H7 (cell line): ENCODE measurements at places on chromosomes 7 and 10. TPM values are rescaled to one million over a fixed set of nuclear protein-coding genes. Genes with fewer than 3 reads are reported as not detected.

GRCh38 chr7:23107781-23108180 lies 2.2 kb downstream of the KLHL7 start:
- DNase-seq: no peak

- DNase-seq: no peak
These were observed 147.7 kb downstream of the PTPN20 start for GRCh38 chr10:47058961-47059391.

Gene UNCX
- not detected in 2 replicates for total RNA-seq

Gene CFAP46
- 0.59 and 0.70 TPM in 2 replicates for total RNA-seq
